Effector memory CD8-positive, alpha-beta T cell (primary cell): ENCODE measurements at places on chromosomes 4 and X.
A peak's percentile ranks its signal among the peaks of the same experiment; 100 is the strongest.

GRCh38 chrX:19630228-19630627 lies 114.9 kb upstream of the MAP3K15 start:
- no peak for DNase-seq

- peak; percentile 35 for DNase-seq
Measured at GRCh38 chr4:36385951-36386571, 104.6 kb downstream of the DTHD1 start.

DNA sequence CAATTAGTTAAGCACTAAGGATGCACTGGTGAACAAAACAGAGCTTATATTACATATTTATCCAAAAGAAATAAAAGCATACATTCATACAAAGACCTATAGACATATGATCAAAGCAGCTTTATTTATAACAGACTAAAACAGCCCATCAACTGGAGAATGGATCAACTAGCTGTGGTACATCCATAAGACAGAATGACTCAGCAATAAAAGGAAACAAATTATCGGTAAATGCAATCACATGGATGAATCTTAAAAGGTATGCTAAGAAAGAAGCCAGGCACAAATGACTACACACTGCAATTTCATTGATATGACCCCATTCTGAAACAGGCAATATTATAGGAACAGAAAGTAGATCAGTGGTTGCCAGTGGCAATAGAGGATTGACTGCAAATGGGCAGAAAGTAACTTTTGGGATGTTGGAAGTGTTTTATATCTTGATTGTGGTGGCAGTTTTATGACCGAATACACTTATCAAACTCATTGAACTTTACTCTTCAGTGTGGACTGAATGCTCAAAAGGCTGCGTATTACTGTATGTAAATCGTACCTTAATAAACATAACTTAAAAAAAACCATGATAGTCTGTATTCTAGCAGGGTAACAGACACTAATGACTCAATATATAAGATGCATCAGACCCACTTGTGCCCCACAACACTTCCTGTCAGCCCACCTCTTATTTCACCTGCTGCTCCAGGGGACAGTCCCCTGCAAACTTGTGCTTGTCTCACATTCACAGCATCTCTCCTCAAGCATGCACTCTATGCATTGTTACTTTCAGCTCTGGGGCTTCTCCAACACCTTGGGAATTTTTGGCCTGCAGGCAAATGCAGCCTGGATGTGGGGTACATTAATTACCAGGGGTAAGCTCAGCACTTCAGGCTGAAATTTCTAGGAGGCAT lies 59.1 kb downstream of the MID1IP1 start:
- DNase-seq, result no peak

DNA sequence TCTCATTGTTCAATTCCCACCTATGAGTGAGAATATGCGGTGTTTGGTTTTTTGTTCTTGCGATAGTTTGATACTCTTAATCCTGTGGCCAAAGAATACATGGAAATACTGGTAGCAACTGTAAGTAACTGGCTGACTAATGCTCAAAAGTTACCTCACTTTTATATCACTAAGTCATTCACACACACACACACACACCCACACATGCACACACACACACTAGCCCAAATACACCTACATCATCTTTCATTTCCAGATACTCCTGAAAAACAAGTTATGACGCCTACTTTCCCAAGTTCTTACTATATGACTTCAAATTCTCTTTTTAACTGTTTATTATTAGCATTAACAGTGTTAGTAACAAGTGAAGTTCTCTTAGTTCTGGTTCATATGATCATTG lies 101.3 kb downstream of the DCHS2 start:
- DNase-seq, result no peak

DNA sequence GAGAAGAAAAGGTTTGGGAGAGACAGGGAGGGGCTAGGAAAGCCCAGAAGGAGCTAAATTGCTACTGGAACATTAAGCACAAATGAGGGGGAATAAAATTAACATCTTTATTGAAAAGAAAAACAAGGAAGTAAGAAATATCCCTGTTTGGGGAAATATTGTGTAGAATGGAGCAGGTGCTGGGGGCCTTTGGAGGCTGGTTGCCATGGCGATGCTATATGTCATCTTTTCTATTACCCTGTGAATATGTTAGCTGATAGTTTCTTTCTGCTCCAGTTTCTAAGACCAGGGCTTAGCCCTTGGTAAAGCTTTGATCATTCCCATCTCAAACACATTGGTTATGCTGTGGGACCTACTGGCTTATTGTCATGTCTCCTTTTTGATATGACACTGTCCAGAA lies 28.7 kb downstream of the TMEM31 start:
- DNase-seq, result no peak

GRCh38 chr4:183554878-183555585 lies 50.2 kb downstream of the ING2 start:
- DNase-seq, result no peak

GRCh38 chrX:66162331-66162822 lies 1.7 kb upstream of the HEPH start:
- DNase-seq, result no peak

DNA sequence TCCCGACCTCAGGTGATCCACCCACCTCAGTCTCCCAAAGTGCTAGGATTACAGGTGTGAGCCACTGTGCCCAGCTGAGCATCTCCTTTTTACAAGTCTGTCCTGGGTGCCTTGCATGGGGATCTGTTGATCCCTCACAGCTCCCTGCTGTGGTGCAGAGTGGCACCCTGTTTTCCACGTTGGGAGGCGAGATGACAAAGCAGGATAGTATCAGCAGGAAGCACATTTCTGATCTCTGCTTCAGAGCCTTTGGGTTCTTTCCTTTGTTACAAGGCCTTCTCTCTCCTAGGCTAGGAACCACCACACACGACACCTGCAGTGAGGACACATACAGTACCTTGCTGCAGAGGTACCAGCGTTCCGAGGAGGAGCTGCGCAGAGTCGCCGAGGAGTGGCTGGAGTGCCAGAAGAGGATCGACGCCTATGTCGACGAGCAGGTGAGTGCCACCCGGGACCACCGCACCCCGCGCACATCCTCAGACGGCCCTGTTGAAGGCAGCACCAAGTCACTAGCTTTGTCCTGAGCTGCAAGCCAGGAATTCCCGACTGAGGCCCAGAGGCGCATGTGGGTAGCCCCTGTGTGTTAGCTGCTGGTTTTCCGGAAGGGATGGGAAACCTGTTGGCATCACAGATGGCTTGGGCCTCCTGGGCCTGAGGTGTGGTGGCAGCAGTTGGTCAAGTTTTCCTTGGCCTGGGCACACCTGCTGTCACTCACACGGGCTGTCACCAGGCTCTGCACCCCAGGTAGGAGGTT lies 109.6 kb downstream of the TNIP2 start:
- DNase-seq, result no peak

- DNase-seq, result no peak
Measured at GRCh38 chr4:125314676-125315575, at the start of gene FAT4. FAT4 (plus strand) TSS chr4:125314955; CDS start chr4:125316412, 1,457 bp downstream.

GRCh38 chrX:47285836-47286320 lies 53.1 kb downstream of the USP11 start:
- no peak for DNase-seq

DNA sequence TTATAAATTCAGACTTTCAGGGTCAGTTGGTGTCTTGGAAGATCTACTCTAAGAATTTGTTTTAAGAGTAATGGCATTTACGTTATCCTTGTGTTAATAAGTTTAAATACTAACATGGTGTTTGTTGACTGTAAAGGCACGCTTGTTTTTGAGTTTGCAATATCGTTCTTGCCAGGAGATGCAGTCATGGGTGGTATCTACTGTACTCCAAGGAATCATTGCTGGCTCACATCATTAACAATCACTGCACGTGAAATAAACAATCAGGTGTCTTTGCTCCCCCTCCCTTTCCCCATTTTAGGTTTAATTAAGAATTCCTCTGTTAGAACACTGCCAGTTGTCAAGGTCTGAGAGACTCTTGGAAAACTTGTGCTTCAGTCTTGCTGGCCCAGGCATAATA lies 1.6 kb downstream of the HHIP start:
- no peak for DNase-seq

- no peak for DNase-seq
Measured at GRCh38 chr4:140928880-140929279, 172.7 kb upstream of the TBC1D9 start.

GRCh38 chr4:74964311-74964710 lies 31.4 kb downstream of the PARM1 start:
- DNase-seq, result no peak

- DNase-seq, result no peak
Measured at GRCh38 chr4:24209131-24209530, 319.3 kb upstream of the PPARGC1A start.

GRCh38 chrX:110944311-110944750 lies 148.7 kb upstream of the CHRDL1 start:
- DNase-seq, result no peak

DNA sequence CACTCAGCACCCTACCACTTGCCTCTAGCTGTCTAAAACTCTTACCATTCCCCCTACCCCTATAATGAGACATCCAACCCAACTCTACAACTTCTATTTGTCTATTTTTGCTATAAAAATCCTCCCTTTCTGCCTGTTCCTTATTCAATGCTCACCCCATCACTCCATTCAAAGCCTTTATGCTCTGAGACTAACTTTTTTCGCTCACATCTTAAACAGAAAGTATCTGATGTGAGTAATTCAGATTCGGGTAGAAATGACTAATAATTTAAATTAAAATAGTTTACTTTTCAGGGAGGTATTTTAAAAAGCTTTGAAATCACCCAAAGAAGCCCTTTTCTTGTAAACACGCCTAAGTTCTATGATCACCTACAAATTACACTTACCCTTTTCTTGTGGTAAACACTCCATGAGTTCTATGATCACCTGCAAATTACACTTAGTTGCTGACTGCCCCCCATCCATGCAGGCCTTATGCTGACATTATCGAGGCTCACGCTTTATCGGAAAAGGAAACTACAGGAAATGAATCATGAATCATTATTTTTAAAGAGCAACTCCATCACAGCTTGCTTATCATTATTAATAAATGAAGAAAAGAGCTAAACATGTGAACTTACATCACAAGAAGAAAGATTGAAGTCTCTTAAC lies 168.7 kb upstream of the PPP1R2C start:
- no peak for DNase-seq

DNA sequence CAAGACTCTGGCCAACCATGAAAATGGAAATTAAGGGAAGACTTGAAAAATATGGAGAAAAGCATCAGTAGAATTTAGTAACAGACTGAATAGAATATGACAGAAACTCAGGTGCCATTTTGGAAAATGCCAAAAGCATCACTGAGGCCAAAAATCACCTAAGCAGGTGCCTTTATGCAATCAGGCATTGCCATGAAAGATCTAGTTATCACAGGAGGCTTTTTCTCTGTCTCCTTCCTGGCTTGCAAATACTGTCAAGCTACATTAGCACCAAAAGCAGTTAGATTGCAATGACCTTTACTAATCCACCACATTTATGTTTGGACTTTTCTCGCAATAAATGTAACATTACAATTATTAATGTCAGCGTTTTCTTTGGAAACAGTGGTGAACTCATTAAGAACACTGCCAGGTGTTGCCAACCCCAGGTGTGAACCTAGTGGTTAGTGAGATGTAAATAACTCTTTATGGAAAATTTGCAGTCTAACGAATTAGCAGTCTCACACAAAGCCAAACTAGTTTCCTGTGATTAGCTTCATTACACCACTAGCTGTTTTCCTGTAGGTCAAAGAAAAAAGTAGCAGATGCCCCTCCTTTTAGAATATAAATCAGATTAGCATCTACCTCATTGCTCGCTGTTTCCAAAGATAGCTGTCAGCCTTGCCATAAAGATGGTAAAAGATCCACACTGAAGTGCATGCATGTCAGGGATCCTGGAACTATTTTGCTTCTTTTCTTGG lies 1568.4 kb upstream of the TENM3 start:
- no peak for DNase-seq

GRCh38 chr4:145131848-145132247 lies 33.7 kb downstream of the ABCE1 start:
- no peak for DNase-seq

GRCh38 chrX:153649178-153649914 lies 2.3 kb downstream of the DUSP9 start:
- no peak for DNase-seq

DNA sequence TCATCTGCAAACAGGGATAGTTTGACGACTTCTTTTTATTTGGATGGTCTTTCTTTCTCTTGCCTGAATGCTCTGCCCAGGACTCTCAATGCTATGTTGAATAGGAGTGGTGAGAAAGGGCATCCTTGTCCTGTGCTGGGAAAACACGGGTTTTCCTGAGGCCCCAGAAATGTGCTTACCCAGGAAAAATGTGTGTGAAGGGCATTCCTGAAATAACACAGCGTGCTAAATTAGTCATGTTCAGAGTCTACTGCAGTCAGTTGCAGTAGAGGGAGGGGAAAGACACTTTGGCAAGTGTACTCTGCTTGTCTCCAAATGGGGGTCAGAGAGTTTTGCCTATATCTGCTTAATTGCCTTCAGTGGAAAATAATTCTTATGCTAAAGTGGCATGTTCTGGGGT lies 153.9 kb downstream of the CCNG2 start:
- no peak for DNase-seq

GRCh38 chr4:41647383-41647782 lies 101.1 kb downstream of the PHOX2B start:
- no peak for DNase-seq

GRCh38 chr4:54687887-54688841 lies 30.4 kb downstream of the KIT start:
- DNase-seq, result no peak

DNA sequence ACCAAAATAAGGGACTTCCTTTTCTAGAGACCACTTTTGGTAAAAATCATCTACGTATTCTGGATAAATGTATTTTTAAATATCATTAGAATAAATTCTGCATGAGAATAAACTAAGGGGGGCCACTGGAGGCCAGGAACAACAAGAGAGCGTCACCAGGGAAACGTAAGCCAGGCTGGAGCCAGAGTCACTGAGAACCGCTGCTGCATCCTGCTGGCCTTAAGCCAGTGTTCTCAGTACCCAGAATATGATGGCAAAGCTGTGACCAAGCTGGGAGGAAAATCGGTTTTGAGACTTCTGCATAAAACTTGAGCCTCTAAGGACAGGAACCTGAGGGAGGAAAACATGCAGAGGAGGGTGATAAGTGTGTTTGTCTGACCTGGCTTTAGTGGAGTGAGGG lies 63.0 kb upstream of the FAM9A start:
- no peak for DNase-seq
